ENCODE measurements at places on chromosomes 2 and 18. TPM values are rescaled to one million over a fixed set of nuclear protein-coding genes. Genes with fewer than 3 reads are reported as not detected.

Gene AQP12A
- polyA plus RNA-seq = 0.34 TPM

Gene GALNT5
- 0.71 TPM for polyA plus RNA-seq

Gene PSMA8
- 0.84 TPM for polyA plus RNA-seq

Gene UGT1A10
- polyA plus RNA-seq = 0.39 TPM

Measured in thymus (tissue), 14 donors.